ENCODE measurements at places on chromosomes 1 and 21.
A peak's percentile ranks its signal among the peaks of the same experiment; 100 is the strongest.

- no peak for DNase-seq
Measured at GRCh38 chr1:158654571-158654970, 31.9 kb downstream of the SPTA1 start.

GRCh38 chr21:32994305-32994704 lies 31.4 kb upstream of the OLIG2 start:
- no peak for DNase-seq

DNA sequence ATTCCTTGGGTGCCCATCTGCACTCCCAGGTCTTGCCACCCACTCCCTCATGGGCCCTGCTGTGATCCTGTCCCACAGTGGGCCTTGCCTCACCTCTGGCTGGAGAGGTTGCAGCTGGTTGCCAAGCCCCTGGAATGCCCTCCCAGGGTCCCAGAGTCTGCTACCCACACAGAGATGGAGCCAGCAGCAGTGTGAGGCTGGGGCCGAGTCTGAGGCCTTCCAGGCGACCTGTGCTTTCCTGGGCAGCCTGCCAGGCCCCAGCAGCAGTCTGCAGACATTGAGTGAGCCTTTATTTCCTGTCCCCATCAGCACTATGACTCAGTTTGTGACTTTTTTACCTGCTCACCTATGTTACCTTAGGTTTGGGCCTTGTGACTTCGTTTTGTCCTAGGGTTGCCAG lies 25.0 kb upstream of the TSPAN2 start:
- no peak for DNase-seq

GRCh38 chr1:84888753-84889152 lies 4.3 kb downstream of the LPAR3 start:
- DNase-seq, result no peak

DNA sequence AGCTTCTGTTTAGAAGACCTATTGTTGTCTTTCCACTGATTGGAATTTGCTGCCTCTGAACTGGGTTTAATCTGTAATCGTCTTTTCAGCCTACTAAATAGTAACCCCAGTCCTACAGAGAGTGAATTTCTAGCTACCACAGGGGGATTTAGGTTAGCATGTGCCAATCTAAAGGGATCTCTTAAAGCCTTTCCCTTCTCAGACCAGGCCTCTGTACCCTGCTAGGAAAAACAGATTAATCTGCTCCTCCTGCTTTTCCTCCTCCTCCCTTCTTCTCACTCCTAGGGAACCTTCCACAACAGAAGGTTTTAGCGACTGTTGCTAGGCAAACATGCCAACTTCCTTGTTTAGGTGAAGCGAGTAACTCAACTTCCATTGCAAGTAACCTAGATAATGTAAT lies 1.3 kb upstream of the RC3H1 start:
- no peak for DNase-seq

DNA sequence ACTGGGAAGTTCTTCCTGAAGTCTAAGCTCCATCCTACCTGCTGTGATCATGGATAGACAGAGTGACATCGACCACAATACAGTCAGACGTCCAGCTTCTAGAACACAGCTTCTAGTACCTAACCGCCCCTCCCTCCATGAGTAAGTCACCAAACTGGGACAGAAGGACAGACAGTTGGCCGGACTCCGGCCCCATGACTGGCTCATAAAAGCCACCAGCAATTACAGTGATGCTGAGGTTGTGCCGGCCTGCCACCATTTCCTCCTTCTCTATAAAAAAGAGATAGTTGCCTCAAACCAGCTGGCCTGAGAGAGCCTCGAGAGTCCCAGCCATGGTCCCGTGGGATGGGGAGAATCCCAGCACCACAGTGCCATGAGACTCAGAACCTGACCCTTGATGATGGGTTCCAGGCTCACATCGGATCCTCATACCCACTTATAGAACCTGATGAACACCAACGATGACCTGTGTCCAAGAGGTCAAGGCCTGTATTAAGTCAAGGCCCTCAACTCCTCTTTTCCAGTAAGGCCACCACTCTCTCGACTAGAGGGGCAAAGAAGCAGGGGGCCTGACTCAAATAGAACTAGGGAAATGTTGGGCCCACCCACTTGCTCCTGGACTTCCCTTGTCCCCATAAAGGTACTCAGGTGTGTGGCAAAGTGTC lies 3.4 kb downstream of the MEF2D start:
- no peak for DNase-seq

- no peak for DNase-seq
Measured at GRCh38 chr1:58402444-58402843, 144.1 kb downstream of the OMA1 start.

- no peak for DNase-seq
Measured at GRCh38 chr1:12157366-12158231, 9.2 kb upstream of the TNFRSF1B start.

DNA sequence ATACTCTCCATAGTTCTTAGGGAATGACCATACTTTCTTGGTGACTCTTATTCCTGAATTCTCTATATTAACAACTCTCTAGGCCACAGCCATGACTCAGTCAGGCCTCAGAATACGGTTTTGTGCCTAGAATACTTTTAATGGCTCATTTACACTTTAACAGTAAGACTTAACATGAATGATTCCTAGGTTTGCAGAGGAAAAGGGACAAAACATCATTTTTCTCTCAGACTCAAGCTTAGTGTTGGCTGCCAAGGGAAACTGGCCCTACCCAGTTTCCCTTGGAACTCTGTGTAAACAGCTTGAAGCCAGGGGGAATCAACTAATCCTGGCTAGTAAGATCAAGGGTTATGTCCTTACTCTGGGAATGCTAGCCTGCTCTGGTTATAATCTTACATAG lies 164.9 kb upstream of the PKN2 start:
- no peak for DNase-seq

GRCh38 chr21:44637018-44637850 lies at the start of gene KRTAP10-10:
Gene KRTAP10-10, plus strand, starts transcription at chr21:44637356. Its CDS starts 62 bp downstream, at chr21:44637418.
- no peak for DNase-seq

DNA sequence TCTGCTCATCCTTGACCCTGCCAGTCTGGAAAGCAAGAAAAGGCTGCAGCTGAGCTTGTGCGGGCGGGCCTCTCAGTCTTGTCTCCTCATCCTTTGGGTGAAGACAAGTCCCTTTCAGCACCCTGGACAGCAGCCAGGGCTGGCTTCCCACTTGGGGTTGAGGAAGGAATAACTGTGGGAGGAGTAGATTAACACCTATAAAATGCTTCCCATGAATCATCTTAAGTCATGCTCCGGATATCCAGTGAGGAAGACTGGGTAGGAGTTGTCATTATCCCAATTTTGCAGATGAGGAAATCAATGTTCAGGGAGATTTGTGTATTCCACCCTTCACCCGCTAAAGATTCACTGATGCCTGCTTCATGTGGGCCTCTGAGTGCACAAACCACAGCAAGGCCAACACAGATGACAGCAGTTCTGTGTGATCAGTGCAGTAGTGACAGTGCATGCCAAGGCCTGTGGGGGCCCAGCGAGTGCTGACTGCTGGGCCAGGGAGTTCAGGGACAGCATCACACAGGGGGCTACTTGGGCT lies 20.1 kb upstream of the COL16A1 start:
- no peak for DNase-seq

GRCh38 chr1:236890152-236891056 lies 95.3 kb downstream of the MTR start:
- DNase-seq, result no peak

DNA sequence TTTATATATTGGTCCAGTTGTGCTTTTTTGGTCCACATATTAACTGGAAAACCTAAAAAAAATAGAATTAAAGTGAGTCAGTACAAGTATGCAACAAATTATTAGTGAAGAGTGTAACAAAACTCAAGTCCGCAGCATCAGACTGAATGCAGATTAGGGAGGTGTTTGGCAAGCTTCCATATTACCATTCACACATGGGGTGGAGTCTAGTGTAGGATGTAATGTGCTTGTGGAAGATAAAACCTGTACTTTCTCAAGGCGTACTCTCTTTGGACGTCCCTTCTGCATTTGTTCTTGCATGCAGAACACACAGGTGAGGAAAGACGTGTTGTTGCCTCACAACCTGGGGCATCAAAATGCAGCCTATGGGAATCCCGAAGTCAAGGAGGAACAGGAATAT lies 668.7 kb downstream of the MRPL39 start:
- DNase-seq, result no peak

- no peak for DNase-seq
Measured at GRCh38 chr1:9500756-9501754, 38.2 kb upstream of the SLC25A33 start.

DNA sequence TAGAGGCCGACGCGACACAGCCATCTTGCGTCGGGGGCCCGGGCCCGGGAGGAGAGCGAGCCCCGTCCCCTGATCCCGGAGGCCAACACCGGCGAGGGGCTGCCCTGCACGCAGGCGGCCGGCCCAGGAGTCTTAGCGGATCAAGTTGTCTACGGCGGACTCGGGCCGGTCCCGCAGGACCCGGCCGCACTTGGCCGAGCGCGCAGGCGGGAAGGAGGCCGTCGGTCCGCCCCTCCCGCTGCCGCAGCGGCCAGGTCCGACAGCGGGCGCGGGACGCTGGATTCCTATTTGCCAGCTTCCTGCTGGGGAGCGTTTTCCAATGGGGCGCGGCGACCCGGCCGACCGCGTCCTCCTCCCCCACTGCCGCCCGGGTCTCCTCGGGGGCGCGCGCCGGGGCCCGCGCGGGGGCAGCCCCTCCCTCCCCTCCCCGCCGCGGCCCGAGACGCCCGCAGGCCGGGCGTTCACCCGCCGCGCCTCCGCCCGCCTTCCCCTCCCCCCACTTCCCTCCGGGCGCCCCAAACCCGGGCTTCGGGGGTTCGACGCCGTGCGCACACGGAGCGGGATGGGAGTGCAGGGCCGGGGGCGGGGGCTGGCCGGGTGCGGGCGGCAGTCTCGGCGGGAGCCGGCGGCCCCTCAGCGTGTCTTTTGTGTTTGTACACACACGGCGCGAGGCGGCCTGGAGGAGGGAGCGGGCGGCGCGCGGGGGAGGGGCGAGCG lies 517 bp upstream of the H3-3A start:
- DNase-seq, result peak; percentile 58

Measured in NCI-H2107 (cell line).